ENCODE measurements at places on chromosomes 3 and 15. TPM values are rescaled to one million over a fixed set of nuclear protein-coding genes. Genes with fewer than 3 reads are reported as not detected.

The FYTTD1 gene
- total RNA-seq = 52.0 TPM

The PLD1 gene
- total RNA-seq = 0.35 TPM

The GOLGA8G gene
- total RNA-seq = not detected

The ZNF660 gene
- not detected for total RNA-seq

The ARHGEF26 gene
- total RNA-seq = 0.14 TPM

The AGBL1 gene
- total RNA-seq = not detected

The SCG5 gene
- total RNA-seq = 3.0 TPM

The ARPP19 gene
- total RNA-seq = 147 TPM

The GOLGA6B gene
- total RNA-seq = not detected

The DNAH1 gene
- total RNA-seq = 26.3 TPM

The RAD51 gene
- total RNA-seq = 44.5 TPM

The PDCD6IP gene
- total RNA-seq = 188 TPM

The FSD2 gene
- not detected for total RNA-seq

The SEMA6D gene
- not detected for total RNA-seq

The GHSR gene
- total RNA-seq = not detected

The FANCD2OS gene
- total RNA-seq = not detected

The P2RY13 gene
- not detected for total RNA-seq

The IMPG2 gene
- 0.45 TPM for total RNA-seq

The C3orf85 gene
- total RNA-seq = not detected

The CYFIP1 gene
- total RNA-seq = 18.7 TPM

The ZMYND10 gene
- total RNA-seq = 3.0 TPM

The UPK1B gene
- total RNA-seq = not detected

The TP63 gene
- total RNA-seq = 0.22 TPM

The MON1A gene
- total RNA-seq = 12.1 TPM

The CHRD gene
- total RNA-seq = not detected

The ZIC1 gene
- not detected for total RNA-seq

The OR5AC2 gene
- total RNA-seq = not detected

The RAB8B gene
- total RNA-seq = 117 TPM

The CCR9 gene
- total RNA-seq = not detected

The C3orf20 gene
- total RNA-seq = 0.15 TPM

The AHSG gene
- total RNA-seq = not detected

The BUB1B gene
- 71.8 TPM for total RNA-seq

The MAGEL2 gene
- not detected for total RNA-seq

Data from activated naive CD4-positive, alpha-beta T cell treated with anti-CD3 and anti-CD28 coated beads, Interleukin-2, amount 10 ng/mL, durations not matched to agents 5 hours and 36 hours (primary cell).